ENCODE measurements at places on chromosomes 2 and 18. TPM values are rescaled to one million over a fixed set of nuclear protein-coding genes. Genes with fewer than 3 reads are reported as not detected.

The MIB1 gene
- 40.5 TPM for total RNA-seq

DNA sequence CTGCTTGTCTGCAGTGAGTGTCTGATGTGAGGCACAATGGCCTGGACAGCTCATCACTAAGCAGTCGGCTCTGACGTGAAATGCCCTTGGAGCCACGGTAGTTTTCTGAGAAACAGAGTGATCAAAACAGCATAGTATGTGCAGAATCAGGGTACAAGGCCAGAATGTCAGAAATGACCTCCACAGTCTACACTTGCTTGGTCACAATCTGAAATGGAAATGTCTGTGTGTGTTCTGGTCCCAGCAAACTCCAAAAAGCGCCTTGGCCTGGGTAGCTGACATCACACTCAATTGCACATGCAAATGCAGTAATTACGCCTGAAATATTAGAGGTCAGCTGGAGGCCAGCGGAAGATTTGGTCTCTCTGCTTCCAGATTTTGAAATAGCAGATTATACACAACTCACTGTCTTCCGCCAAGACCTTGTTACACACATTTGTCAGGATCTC lies 95.4 kb downstream of the CTAGE1 start:
- H3K36me3 ChIP-seq: no peaks in the 10 kb centered on the region
- no peak overlapping the region for H3K27ac ChIP-seq
- no peaks in the 10 kb centered on the region for H3K27me3 ChIP-seq

DNA sequence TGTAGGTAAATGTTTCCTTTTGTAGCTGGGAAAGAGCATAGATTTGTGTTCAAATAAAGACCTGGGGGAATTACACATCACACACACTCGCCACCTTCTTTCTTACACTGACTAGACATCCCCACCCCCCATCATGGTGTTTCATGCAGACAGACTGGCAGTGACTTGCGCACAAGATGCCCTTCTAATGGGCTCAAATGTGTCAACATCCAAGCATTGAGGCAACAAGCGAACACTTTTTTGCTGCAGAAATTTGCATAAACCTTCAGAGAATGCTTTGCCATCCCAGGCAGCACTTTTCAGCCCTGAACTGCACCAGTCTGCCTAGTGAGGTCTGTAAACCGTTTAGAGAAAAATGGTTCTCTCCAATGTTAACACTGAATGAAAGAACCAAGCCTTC lies 4.5 kb downstream of the HOXD8 start:
- H3K27ac ChIP-seq: no peak overlapping the region
- peaks cover 16% of the 10 kb centered on the region for H3K4me1 ChIP-seq
- peaks cover 88% of the 10 kb centered on the region for H3K27me3 ChIP-seq
- DNase-seq: no peak
- H3K36me3 ChIP-seq: no peaks in the 10 kb centered on the region

GRCh38 chr18:31056296-31056695 lies 13.8 kb upstream of the DSC3 start:
- no peak overlapping the region for H3K4me3 ChIP-seq
- DNase-seq: no peak
- H3K27ac ChIP-seq: no peak overlapping the region
- H3K36me3 ChIP-seq: no peaks in the 10 kb centered on the region
- H3K4me1 ChIP-seq: no peaks in the 10 kb centered on the region
- no peaks in the 10 kb centered on the region for H3K27me3 ChIP-seq

DNA sequence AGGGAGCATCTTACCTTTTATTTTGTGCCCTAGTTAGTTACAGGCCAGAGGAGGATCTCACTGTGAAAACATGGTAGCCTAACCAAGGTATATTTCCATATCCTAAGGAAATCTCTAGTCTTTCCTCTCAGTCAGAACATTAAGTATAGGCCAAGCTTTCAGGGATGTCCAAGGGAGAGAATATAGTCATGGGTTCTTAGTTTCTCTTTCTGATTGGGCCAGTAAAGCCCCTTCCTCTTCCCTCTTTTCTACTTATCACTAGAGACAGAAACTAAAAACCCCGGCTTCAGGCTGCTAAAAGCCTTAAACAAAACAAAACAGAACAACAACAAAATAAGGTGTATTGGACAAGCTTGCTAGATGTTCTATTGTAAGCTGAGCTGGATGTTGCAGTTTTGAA lies 44.3 kb upstream of the TNFRSF11A start:
- H3K4me3 ChIP-seq: no peak overlapping the region
- no peak for DNase-seq
- H3K36me3 ChIP-seq: peaks cover 53% of the 10 kb centered on the region
- no peak overlapping the region for H3K27ac ChIP-seq

The EML6 gene
- 1.5 TPM for total RNA-seq

The UBE2E3 gene
- 49.6 TPM for total RNA-seq

- H3K4me1 ChIP-seq: no peaks in the 10 kb centered on the region
- H3K4me3 ChIP-seq: no peak overlapping the region
- no peaks in the 10 kb centered on the region for H3K27me3 ChIP-seq
- no peak for DNase-seq
- H3K36me3 ChIP-seq: no peaks in the 10 kb centered on the region
These were observed 1078.3 kb downstream of the DPP10 start for GRCh38 chr2:115520727-115521126.

DNA sequence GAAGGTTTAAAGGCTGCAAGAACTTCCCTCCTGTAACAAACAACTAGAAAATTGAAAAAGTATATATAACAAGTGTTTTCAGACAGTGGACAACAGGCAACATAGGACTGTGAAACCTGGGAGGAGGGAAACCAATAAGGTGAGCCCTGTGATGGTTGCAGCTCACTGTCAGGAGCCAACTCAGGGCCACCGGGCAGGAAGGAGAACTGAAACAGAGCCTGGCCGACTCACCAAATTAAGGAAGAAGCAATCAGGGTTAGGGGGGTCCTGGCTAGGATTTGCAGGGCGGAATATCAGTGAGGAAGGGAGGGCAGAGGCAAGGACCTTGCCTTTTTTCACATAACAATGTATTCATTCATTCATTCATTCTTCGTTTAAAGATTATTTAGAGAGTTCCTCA lies 21.8 kb upstream of the CNRIP1 start:
- H3K4me1 ChIP-seq: no peaks in the 10 kb centered on the region
- DNase-seq: no peak
- H3K27me3 ChIP-seq: peaks cover 51% of the 10 kb centered on the region
- no peak overlapping the region for H3K4me3 ChIP-seq
- no peaks in the 10 kb centered on the region for H3K36me3 ChIP-seq

DNA sequence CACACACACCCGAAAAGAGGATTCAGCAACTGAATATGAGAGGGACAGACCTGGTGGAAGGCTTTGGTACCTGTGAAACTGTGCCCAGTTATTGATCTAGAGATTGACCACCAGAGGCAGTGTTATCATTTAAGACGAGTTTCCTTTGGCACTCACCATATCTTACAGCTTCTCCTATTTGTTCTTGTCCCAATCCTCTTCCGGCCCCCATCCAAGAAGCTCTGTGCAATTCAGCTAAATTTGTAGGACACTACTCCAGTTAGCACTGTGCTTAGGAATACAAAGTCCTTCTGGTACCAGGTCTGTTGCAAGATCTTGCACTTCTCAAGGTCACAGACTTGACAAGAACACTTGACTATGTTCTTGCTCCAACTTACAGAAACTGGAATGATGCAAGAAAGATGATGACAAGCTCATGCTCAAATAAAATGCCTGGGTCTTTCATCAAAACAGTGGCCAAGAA lies 177.7 kb downstream of the TMEM247 start:
- H3K27me3 ChIP-seq: peaks cover 40% of the 10 kb centered on the region
- H3K4me3 ChIP-seq: no peak overlapping the region
- no peak for DNase-seq
- H3K36me3 ChIP-seq: no peaks in the 10 kb centered on the region
- no peak overlapping the region for H3K27ac ChIP-seq
- H3K4me1 ChIP-seq: no peaks in the 10 kb centered on the region

DNA sequence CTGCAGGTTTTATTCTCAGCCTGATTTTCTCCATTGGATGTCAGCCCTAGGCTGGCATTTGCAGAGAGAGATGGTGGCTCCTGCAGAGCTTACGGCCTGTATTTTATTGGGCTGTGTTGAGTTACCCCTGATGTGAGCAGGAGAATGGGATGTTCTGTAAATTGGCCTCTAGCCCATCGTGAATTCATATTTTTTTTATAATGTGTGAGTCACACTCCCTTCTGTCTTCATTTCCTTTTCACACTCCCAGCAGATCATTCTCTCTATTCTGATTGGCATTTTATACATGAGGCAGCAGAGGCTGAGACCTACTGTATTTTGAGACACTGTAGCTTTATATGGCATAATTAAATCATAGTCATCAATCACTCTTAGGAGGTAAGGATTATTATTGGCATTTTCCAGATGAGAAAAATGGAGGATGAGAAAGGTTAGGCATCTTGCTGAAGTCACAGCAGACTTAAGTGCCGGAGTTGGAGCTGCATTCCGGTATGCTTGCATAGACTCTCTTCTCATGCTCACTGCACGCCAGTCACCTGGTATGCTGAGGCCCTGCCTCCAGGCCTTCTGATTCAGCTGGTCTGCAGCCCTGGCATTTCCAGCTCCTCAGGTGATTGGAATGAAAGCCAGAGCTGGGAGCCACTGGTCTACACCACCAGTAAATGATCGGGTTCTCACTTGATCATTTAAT lies 142.4 kb downstream of the NEDD4L start:
- H3K4me3 ChIP-seq: no peak overlapping the region
- no peak for DNase-seq
- H3K4me1 ChIP-seq: no peaks in the 10 kb centered on the region
- H3K36me3 ChIP-seq: no peaks in the 10 kb centered on the region
- no peak overlapping the region for H3K27ac ChIP-seq

DNA sequence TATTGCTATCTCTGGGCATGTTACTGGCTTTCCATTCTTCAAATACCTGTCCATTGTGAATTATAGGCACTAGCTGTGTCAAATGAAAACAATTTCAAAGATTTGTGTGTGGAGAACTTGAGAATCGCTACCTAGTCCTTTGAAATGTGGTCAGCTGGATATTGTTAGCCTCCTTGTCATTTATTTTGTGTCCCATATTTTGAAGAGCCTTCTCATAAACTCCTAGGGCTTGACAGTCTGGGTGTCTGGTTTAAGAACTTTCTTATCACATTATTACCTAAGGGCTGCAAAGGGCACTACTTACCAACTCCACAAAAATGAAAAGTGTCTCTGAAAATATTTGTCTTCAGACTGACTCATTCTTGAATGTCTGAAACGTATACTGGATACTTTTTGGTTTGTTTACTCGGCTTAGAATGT lies 50.2 kb downstream of the COL4A3 start:
- no peaks in the 10 kb centered on the region for H3K36me3 ChIP-seq
- no peak overlapping the region for H3K4me3 ChIP-seq
- no peak for DNase-seq
- H3K4me1 ChIP-seq: no peaks in the 10 kb centered on the region
- no peak overlapping the region for H3K27ac ChIP-seq
